ENCODE measurements at places on chromosomes 4 and X.

DNA sequence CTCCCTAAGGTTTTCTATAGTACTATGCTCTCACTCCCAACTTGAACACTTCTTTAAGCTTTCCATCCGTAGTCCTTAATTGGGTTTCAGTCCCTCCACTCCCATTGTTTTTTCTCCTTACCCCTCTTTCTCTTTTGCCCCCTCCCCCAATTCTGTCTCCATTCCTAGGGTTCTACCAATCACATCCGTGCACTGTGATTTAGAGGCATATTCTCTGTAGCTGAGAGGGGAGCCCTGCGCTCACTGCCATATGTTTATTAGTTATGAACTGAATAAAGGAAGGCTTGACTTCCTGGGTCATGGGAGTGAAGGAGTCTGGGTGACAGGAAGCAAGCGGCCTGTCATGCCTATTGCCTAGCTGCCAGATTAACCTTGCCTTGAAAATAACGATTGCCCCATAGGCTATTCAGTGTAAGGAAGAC lies 471 bp downstream of the MCTS1 start:
- no peak for DNase-seq

DNA sequence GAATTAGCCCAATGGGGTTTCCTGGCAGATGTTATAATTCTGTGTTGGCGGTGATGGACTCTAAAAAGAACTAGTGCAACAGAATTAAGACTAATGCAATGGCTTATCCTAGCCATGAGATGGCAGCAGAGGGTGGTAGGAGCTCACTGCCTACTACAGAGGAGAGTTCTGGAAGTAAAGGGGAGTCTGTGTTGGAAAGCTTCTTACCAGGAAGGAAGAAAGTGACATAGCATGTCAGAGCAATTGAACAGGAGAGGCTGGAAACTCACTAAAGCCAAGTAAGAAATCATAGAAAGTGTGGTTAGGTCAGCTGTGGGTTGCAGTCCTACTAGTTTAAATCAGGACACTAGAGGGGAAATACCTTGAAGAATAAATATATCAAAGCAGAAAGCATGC lies 6.3 kb upstream of the TRPC5OS start:
- no peak for DNase-seq

- no peak for DNase-seq
Observed at GRCh38 chr4:58070726-58071125, 960.5 kb upstream of the IGFBP7 start.

DNA sequence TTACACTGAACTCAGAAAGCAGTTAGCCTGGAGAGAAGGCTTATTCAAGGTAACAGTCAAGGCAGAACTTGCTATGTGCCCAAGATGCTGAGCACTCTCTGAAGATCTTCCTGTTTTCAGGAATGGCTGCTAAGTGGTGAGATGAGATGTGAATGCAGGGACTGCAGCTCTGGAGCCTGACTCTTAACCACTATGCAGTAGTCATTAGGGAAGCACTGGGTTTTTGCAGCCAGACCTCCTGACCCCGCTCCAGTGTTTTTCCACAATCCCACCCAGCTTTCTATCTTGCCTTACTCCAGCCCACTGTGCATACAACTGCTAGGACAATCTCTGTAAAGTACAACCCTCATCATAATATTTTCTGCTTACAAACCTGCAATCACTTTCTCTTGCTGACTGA lies 95.2 kb upstream of the LNX1 start:
- no peak for DNase-seq

DNA sequence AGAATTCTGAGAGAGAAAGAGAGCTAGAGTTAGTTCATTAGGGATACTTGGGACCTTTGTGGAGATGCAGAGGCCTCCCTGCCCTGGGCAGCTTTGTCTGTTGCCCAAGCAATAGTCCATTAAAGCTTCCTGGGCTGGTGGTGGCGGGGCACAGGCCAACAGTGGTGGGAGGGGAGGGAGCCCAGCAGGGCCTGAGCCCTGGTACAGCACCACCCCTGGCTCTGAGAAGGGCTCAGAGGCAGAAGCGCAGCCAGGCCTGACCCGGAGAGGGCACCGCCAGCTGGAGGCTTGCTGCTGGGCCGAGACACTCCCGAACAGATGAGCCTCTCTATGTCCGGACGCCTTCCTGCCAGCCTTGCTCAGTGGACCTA lies 65.3 kb downstream of the EFNB1 start:
- no peak for DNase-seq

- DNase-seq = no peak
Observed at GRCh38 chr4:74547042-74547441, 102.1 kb downstream of the AREG start.

DNA sequence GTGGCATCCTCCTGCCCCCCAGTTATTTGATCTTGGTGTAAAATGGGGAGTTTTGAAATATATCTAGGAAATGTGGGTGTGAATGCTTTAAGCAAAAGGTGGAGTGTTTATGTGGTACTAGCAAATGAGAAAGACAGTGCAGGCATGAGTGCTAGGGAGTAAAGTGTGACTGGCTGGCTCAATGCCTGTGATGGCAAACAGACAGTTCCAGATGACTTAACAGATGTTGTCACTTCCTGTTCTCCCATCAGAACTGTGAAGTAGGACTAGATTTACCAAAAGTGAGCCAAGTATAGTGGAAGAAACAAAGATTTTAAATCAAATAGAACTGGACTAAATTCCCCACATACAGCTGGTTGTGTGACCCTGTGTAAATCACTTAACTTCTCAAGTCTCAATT lies 8.4 kb upstream of the AMOT start:
- DNase-seq = no peak

DNA sequence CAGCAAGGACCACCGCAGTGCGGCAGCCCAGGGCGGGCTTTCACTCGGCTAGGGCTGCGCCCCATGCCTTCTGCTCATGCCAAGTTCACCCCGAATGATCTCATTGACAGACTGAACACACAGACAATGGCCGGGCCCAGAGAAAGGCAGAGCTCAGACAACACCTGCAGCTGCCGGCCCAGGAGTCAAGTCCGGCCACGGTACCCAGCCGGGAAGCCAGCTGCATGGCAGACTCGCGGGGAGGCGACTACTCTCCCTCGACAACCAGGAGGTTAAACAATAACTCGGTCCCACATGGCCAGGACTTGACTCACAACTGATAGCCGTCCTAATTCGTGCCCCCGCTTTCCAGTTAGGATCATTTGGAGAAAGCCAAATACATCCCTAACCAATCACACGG lies 50.4 kb downstream of the ABLIM2 start:
- DNase-seq = no peak

DNA sequence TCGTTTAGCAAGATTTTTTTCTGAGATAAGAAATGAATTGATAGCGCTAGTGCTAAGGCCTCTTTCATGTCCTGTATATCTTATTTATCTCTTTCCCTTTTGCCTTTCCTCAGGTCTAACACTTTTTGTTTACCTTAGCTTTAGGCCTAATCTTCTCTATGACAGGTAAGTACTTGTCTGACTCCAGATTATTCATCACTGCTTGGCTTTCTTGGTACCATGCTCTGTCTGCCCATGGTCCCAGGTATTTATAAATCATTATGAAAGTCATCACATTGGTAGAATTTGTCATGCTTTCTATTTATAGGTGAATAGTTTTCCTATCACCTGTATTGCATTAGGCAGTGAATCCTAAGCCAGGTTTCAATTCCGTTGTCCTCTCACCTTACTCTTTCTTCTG lies 99.5 kb upstream of the CTSO start:
- no peak for DNase-seq

DNA sequence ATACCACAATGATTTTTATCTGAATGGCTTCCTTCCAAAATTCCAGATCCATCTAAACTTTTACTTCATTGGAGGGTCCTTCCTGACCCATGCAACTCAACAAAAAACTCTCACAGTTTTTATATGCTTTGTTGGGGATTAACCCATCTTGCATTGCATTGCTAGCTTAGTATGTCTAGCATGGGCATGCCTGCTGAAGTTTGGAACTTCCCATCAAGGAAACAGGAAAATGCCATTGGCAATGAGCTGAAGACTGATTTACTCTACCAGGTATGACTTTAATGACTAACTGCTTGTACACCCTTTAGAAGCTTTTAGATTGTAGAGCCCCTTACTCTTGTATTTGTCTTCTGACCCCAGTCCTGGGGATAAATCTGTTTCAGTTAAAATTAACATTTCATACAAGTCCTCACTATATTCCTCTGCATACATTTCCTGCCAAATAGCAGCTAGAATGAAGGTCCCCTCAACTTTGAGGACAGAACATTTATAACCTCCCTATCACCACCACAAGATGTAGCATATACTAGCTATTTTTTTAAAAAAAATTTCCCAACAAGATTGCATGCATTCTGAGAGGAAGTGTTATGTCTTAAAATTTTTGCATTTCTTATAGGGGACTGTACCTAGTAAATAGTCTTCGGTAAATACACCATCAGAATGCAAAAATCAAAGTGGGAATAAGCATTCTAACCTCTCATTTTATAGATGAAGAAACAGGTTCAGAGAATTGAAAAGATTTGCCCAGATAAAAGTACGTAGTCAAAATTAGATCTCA lies 52.5 kb upstream of the ATXN3L start:
- DNase-seq = no peak

DNA sequence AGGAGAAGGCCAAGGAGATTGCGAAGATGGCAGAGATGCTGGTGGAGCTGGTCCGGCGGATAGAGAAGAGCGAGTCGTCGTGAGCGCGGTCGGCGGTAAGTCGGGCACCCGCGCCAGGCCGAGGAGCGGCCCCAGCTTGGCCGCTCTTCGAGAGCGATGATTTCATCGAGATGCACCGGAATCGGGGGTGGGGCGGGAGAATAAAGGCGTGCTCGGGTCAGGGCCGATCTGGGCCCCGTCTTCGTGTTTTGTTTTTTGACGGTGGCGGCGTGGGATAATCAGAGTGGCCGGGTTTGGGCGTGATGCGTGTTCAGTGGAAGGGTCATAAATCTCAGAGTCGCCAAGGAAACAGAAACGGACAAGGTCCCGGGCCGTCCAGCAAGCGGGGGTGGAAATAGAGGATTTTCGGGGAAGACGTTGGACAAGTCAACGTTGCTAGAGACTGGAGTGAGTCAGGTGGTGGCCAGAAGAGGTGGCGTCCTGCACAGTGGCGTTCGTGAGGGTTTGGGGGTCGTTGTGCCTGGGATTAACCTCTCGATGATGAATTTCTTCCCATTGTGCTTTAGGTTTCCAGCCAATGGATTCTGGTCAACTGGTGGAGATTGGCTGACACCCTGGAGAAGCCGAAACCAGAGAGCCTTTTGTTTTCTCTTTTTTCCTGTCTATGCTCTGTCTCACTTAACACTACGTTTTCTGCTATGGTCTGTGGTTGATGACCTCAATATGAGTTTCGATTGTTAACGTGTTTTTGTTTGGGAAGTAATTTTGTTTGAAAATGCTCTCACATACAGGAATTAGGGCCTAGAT lies 882 bp downstream of the MRFAP1 start:
- peak; percentile 7 for DNase-seq

DNA sequence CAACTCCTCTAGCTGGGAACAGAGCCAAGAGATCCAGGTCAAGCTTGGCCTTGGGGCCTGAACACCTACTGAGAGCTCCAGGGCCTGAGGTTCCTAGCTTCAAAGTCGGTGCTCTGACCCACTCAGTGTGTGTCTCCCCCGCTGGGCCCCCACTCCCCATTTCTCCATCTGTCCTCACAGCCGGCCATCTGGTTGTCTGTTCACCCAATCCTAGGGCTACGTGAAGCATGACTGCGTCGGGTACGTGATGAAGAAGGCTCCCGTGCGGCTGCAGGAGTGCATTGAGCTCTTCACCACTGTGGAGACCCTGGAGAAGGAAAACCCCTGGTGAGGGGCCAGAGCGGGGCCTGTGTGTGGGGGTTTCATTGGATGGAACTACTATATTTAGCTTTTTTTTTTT lies 12.3 kb downstream of the USP11 start:
- DNase-seq = no peak

- no peak for DNase-seq
Observed at GRCh38 chr4:22070256-22070655, 121.7 kb upstream of the KCNIP4 start.

DNA sequence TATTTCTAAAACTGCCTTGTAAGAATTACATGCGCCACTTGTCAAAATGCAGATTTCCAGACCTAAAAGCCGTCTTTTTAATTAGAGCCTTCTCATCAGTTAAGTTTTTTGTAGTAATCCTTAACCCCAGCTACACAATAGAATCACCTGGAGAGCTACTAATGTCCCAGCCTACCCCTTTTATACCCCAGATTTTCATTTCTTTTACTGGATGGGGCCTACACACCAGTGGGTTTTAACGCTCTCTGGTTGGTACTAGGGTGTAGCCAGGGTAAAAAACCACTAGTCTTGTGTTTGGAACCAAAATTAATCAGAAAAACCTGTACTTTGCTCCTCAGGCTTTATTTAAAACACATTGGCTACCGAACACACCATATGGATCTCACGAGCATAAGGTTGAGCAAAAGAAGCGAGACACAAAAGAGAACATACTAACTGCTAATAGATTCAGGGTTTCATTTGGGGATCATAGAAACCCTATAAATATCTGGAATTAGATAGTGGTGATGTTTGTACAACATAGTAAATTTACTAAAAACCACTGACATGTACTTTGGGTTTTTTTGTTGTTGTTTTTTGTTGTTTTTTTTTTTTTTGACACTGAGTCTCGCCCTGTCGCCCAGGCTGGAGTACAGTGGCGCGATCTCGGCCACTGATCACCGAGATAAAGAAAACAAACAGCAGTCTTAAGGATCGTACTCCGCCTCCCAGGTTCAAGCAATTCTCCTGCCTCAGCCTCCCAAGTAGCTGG lies 30.6 kb downstream of the BBS12 start:
- DNase-seq = no peak

DNA sequence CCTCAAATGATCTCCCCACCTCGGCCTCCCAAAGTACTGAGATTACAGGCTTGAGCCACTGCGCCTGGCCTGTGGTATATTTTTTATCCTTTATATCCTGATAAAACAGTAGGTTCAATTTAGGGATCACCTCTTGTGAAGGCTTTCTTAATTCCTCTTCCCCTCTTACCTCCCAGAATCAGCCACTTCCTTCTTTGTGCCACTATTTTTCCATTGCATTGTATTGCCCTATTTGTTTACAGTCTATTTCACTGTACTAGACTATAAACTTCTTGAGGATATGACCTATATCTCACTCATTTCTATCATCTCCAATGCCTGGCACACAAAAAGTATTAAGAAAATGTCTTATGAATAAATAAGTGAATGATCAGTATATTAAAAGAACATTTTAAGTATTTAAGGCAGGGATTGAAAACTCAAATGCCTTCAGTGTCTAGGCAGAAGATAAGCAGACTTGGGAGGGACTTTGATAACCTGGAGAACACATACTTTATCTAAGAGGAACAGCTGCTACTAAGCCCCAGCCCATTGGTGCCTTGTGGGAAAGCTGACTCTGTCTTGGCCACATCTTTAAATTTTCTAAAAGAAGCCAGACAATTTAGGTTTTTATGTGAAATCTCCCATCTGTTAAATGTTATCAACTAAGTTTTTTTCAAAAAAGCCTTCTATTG lies 82.3 kb upstream of the OGT start:
- DNase-seq = no peak

- DNase-seq = no peak
Observed at GRCh38 chrX:7116081-7116480, 31.4 kb upstream of the STS start.

DNA sequence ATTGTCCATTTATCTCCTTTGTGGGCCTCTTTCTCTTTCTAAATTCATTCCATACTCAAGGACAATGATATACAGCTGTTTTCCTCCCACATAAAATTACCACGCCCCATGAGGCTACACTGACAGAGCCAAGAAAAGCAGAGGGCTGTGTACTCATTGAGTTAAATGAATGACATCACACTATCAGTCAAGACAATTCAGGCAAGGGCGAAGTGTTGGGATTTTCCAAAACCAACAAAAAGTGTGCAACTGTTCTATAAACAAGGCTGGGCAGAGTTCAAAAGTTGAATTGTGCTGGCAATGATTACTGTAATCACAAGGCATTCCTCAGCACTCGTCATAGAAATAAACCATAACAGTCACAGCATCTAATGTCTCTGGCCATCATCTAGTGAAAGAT lies 799.6 kb upstream of the DIAPH2 start:
- no peak for DNase-seq
